Esophagus mucosa (tissue), 1 donor: ENCODE measurements at places on chromosomes 3 and 15. TPM values are rescaled to one million over a fixed set of nuclear protein-coding genes. Genes with fewer than 3 reads are reported as not detected.

Gene IL1RAP
- total RNA-seq: 40.5 TPM

Gene TPRG1
- total RNA-seq: 30.4 TPM

Gene GPD1L
- total RNA-seq: 39.9 TPM

Gene GPR176
- 0.40 TPM for total RNA-seq

Gene TGM4
- not detected for total RNA-seq

Gene ITIH4
- 2.1 TPM for total RNA-seq

Gene CEMIP
- 17.3 TPM for total RNA-seq

Gene CPLX3
- total RNA-seq: not detected

Gene ACP3
- 57.5 TPM for total RNA-seq

Gene CD96
- 1.0 TPM for total RNA-seq

Gene RASGRP1
- total RNA-seq: 21.2 TPM

Gene ZMYND10
- total RNA-seq: 0.64 TPM

Gene XCR1
- total RNA-seq: 0.04 TPM

Gene ADAMTS7
- total RNA-seq: 0.48 TPM

Gene GOLGA8N
- 3.7 TPM for total RNA-seq

Gene FGD5
- total RNA-seq: 2.5 TPM

Gene DYNLT2B
- total RNA-seq: 14.6 TPM

Gene CAND2
- total RNA-seq: 1.1 TPM

Gene SIDT1
- 1.5 TPM for total RNA-seq

Gene ITPR1
- total RNA-seq: 12.7 TPM

Gene LMAN1L
- total RNA-seq: not detected

Gene SERPINI2
- total RNA-seq: not detected

Gene CD200
- total RNA-seq: 1.1 TPM

Gene RSRC1
- total RNA-seq: 16.9 TPM

Gene SEMA3F
- 72.7 TPM for total RNA-seq

Gene MAGEL2
- 0.08 TPM for total RNA-seq

Gene SNX22
- total RNA-seq: 0.28 TPM

Gene BCHE
- total RNA-seq: 0.28 TPM

Gene GLDN
- 0.56 TPM for total RNA-seq

Gene DNAH1
- total RNA-seq: 1.6 TPM

Gene A4GNT
- not detected for total RNA-seq

Gene MFN1
- total RNA-seq: 42.0 TPM

Gene GOLGA8K
- not detected for total RNA-seq

Gene GOLGA8H
- total RNA-seq: not detected

Gene TIMP4
- 1.2 TPM for total RNA-seq

Gene HHLA2
- not detected for total RNA-seq

Gene UBA7
- total RNA-seq: 15.3 TPM

Gene ZBTB47
- 3.7 TPM for total RNA-seq

Gene ENTPD3
- total RNA-seq: 9.2 TPM

Gene CTSH
- total RNA-seq: 56.4 TPM

Gene HIGD2B
- not detected for total RNA-seq

Gene BTD
- total RNA-seq: 8.3 TPM

Gene GHSR
- total RNA-seq: not detected

Gene PLAAT1
- total RNA-seq: 7.4 TPM

Gene WDR93
- total RNA-seq: not detected

Gene GASK1A
- 2.9 TPM for total RNA-seq

Gene SEMA6D
- 0.92 TPM for total RNA-seq

Gene ZNF774
- 2.4 TPM for total RNA-seq
